ENCODE measurements at places on chromosomes 13 and 19.

GRCh38 chr13:39525506-39525905 is 77.5 kb downstream of the LHFPL6 start:
- no peak for DNase-seq

DNA sequence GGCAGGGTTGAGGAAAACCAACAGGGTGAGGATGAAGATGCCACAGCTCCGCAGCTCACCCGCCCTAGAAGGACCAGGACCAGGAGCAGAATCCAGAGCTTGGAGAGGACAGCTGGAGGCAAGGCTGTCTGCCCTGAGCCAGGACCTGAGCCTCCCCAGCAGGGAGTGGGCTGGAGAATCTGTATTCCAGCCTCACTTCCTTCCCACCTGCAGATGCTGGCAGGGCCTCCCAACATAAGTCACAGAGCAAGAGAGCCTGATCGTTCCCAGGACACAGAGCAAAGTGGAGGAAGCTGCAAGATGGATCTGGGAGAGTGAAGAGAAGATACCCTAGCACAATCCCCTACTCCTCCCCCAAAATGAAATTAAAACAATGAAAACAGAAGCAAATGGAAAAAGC is 61.7 kb upstream of the WASF3 start:
- DNase-seq, result no peak

- DNase-seq, result no peak
Observed at GRCh38 chr19:56141417-56141993, 418 bp downstream of the ZNF444 start.

DNA sequence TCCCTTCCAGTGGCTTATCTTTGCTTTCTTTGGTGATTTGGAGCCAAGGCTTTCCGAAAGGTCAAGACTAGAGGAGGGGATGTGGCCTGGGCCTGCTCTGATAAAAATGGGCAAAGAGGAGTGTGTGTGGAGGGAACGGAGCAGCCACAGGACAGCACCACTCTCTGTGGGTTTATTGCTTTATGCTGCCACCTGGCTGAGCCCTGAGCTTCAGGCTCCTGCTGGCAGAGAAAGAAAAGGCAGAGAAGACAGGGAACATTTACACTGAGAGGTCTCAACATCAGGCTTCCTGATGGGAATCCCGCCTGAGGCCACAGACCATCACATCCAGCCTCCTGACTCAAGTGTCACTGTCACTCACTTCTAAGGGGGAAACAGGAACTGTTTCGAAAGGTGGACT is 9.2 kb upstream of the GSX1 start:
- DNase-seq, result no peak

- DNase-seq, result no peak
Observed at GRCh38 chr13:63737418-63737817, 2321.8 kb upstream of the PCDH20 start.

- DNase-seq, result no peak
Observed at GRCh38 chr19:19548915-19549759, 11.1 kb downstream of the CILP2 start.

GRCh38 chr19:37893845-37894575 is 12.4 kb downstream of the WDR87 start:
- no peak for DNase-seq

- no peak for DNase-seq
Observed at GRCh38 chr13:51282322-51282721, 57.2 kb upstream of the SERPINE3 start.
